ENCODE measurements at places on chromosomes 6 and 20.

DNA sequence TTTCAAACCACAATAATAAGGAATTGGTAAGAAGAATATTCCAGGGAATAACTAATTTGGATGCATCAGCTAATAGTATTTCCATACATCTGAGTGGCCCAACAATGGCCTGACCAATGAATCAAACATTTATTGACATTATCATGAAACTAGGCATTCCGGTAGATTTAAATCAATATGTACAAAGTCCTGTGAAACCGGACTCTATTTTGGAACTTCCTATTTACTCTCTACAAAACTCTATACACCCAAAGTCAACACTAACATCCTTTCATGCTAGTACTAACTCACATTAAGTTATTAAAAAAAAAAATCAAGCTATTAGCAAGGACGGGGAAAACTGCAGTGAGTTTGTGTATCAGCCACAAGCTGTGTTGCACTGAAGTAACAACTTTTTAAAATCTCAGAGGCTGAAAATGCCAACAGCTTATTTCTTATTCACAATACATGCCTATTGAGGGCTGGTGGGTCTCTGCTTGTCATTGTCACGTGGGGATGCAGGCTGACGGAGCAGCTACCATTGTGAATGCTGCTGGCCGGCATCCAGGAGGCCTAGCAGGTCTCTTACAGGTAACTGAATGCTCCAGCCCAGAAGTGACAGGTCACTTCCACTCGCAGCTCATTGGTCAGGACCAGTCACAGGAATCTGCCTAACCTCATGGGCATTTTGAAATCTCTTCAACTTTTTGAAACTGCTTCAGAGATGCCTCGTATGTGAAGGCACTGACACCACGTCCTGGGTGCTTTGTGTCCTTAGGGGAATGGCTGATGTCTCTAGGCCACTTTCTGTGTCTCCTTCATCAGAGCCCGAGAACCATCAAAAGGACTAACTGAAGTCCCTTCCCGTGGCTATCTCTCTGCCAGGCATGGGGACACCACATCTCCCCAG is 76.3 kb downstream of the SLC22A23 start:
- DNase-seq = peak; percentile 50

DNA sequence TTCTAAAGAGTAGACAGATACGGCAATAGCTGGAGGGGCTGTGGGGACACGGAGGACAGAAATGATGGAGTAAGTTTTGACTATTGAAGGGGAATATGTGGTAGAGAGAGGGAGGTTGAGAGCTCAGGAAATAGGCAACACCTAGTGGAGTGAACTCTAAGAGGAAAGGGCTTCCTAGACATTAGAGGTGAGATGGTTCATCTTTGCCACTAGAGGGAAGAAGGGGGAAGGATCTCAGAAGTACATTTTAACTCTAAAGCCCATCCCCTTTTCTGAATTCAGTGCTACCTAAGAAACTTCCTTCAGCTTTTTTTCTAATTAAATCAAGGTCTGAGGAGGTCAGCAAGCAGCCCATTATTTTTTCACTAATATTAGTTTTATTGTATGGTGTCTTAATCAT is 689.4 kb upstream of the MAP3K7 start:
- DNase-seq = peak; percentile 16

GRCh38 chr20:4684837-4685413 is 36.8 kb upstream of the PRND start:
- DNase-seq = peak; percentile 56

- no peak for DNase-seq
These were observed 21.2 kb upstream of the MEP1A start for GRCh38 chr6:46772016-46772415.

- DNase-seq = no peak
These were observed 6.7 kb downstream of the HLA-E start for GRCh38 chr6:30495993-30496392.

- DNase-seq = no peak
These were observed 71.0 kb downstream of the CYP39A1 start for GRCh38 chr6:46581459-46582177.

DNA sequence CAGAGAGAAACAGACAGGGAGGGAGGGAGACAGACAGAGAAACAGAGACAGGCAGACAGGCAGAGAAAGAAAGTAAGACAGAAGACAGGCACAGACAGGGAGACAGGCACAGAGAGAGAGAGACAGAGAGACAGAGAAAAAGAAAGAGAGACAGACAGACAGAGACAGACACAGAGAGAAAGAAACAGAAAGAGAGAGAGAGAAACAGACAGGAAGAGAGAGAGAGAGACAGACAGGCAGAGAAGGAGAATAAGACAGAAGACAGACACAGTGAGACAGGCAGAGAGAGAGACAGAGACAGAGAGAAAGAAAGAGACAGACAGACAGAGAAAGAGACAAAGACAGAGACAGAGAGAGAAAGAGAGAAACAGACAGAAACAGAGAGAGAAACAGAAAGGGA is 754.8 kb upstream of the DEFB115 start:
- DNase-seq = no peak

GRCh38 chr6:106379951-106380350 is 19.4 kb downstream of the CRYBG1 start:
- no peak for DNase-seq

- peak; percentile 23 for DNase-seq
These were observed 178.7 kb downstream of the TAF4 start for GRCh38 chr20:61886721-61887595.

GRCh38 chr6:20778912-20779311 is 244.7 kb downstream of the CDKAL1 start:
- no peak for DNase-seq
